ENCODE measurements at places on chromosomes 11 and 22. TPM values are rescaled to one million over a fixed set of nuclear protein-coding genes. Genes with fewer than 3 reads are reported as not detected.

DNA sequence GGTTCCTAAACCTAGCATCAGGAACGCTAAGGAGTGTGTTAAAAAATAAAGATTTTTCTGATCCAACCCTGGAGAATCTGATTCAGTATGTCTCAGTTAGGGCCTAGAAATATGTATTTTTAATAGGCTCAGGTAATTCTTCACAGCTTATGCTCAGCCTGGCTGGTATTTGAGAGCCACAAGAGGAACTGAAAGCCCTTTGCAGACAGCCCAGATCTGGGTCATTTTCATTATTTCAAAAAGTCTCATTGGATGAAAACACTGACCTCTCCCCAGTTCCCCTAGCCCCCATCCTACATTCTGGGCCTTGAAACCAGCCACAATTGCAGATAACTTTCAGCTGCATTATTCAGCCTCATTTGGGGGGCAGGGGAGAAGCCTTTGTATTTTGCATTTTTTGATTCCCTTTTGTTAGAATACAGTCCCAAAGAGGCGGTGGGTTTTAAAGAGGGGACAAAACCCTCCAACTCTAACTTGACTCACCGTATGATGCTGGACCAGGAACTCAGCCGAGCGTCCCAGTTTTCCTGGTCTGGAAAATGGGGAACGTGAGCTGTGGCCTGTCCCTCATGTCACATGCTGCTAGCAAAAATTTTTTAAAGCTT is 66.0 kb upstream of the LARGE1 start:
- no peak for DNase-seq

- DNase-seq, result no peak
Measured at GRCh38 chr22:19357270-19358105, 66.0 kb upstream of the CLTCL1 start.

DNA sequence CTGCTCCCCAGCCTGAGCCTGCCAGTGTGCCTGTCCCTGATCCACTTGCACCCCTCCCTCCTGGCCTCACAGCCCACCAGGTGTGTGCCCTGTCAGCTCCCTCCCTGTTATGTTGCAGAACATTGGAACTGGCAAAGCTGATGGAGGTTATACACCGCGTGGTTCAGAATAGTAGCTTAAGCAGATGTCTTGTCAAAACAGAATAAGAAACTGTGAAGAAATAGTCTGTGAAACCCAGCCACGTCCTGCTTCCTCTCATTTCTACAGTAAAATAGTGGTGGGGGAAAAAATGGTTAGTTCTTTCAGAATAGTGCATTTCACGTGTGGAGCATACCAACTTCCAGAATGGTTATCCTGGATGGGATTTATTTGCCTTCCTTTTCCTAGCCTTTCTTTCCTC is 161.2 kb upstream of the NAV2 start:
- DNase-seq, result no peak

- peak; percentile 72 for DNase-seq
Measured at GRCh38 chr22:35921777-35922176, 106.8 kb downstream of the RBFOX2 start.

DNA sequence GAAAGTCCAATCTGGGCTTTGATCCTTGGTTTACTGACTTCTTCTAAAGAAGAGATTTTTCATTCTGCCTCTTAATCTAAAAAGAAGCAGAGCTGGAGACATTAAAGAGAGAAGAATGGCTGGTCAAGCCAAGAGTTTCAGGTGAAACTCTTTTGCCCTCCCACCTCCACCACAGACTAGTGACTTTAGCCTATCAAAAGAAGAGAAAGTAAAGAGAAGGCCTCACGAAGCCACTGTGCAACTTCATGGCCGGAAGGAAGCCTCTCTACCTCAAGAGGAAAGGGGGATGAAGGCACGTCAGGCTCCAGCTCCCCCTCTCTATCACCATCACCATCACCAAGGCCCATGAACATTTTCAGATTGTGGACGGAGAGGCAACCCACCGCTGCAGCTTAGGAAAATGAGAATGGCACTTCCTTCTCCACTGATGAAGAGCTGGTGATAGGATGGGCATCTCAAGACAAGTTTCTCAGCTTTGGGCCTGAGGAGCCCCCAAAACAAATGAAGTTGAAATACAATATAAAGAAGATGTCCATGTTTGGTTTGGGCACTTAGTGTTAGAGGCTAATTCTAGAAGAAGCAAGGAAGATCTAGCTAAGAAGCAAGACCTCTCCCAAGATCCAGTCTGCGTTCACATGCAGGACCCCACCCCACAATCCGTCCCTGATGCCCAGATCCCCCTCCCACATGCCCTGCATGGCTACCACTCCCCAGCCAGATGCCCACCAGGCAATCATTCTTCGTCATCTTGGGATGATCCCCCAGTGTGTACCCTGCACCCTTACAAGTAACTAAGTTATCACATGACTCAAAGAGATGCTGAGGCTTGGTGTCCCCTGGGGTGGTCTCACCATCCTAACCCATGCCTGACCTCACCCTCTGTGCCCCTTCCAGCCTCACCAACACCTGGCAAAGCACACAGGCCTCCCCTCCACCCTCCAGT is 52.6 kb downstream of the IGSF9B start:
- no peak for DNase-seq

DNA sequence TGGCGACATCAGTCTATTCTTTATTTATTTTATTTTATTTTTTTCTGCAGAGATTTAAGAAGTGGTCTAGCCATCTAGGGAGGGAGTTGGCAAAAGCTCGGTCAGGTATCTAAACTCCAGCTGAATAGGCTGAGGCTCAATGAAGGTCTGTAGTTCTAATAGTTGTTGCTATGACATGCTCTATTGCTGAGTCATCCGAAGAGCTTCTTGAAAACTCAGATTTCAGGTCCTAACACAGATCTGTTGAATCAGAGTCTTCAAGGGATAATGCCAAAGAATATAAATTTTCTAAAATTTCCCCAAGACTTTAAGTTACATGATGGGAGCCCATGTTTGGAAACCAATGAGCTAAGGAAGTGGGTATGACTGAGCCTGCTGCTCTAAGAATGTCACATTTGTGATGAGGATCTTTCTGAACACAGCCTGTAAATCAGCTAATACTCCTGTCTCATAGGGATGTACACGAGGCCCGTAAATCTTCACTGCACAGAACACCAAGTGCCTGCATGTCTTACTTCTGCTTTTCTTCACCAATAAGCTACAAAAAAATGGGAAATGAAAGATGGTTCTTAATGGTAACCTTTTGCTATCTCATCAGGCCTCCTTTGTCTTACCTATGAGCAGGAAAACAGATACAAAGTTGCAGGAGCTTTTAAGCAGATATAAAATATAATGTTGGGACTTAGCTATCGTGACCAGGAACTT is 901.4 kb upstream of the API5 start:
- DNase-seq, result no peak

- no peak for DNase-seq
Measured at GRCh38 chr11:6232899-6233298, 1.5 kb downstream of the FHIP1B start.

- DNase-seq, result peak; percentile 74
Measured at GRCh38 chr22:46262449-46263215, 511 bp downstream of the PKDREJ start.

DNA sequence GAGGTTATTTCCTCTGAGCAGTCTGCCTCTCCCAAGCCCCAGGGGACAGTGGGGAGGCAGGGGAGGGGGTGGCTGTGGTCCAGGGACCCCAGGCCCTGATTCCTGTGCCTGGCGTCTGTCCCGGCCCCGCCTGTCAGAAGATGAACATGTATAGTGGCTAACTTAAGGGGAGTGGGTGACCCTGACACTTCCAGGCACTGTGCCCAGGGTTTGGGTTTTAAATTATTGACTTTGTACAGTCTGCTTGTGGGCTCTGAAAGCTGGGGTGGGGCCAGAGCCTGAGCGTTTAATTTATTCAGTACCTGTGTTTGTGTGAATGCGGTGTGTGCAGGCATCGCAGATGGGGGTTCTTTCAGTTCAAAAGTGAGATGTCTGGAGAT is 3.1 kb downstream of the PIM3 start:
- DNase-seq, result peak; percentile 69

GRCh38 chr22:23804781-23805291 is 18.1 kb downstream of the SMARCB1 start:
- DNase-seq, result no peak

- no peak for DNase-seq
Measured at GRCh38 chr11:30553521-30554110, 32.5 kb downstream of the MPPED2 start.

DNA sequence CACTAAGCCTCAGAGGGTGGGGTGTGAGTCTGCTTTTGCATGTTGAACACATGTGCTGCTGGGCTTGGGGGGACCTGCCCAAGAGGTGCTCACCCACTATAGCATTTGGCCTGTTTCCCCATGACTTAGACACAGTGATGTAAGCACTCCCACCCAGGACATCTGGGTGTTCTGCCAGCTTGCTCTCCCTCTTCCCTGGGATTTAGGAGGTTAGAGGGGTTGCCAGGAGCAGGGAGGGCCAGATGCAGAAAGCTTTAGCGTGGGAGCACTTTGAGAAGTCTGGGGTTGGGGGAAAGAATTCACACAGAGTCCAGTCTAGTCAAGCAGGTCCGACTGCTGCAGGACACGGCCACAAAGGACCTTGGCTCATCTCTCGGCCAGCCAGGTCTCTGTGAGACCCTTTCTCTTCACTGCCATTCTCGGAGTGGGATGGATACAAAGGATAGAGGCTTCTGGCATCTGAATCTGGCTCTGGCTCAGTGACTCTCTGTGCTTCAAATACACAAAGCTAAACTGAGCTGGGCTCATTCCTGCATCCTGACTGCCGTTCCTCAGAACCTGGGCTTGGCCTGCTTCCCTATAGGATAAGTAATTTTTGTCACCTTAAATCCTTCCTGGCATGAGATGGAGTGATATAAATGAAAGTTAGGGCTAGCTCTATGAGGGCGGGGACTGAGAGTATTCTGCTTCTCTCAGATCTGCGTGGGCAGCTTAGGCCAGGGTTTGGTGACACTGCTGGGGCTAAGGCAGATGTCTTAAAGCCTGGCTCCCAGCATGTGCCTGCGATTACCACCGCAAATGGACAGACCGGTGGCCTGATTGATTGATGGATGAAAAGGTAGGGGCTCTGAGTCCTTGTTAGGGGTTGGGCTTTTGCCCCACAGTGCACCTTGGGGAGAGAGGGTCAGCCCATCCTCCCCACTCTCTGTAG is 14.5 kb downstream of the USP2 start:
- DNase-seq, result no peak

Gene CTSC
- 149 TPM for total RNA-seq

Gene IGSF22
- 4.9 TPM for total RNA-seq

Gene MS4A12
- not detected for total RNA-seq

Gene PKDREJ
- 0.32 TPM for total RNA-seq

Gene GSTP1
- 1,142 TPM for total RNA-seq

Gene TTC38
- total RNA-seq, result 90.4 TPM

Gene GLYAT
- 0.49 TPM for total RNA-seq

Gene RTN4R
- 2.0 TPM for total RNA-seq

Data from mucosa of gallbladder (tissue), 1 donor.